WTC11 (cell line): ENCODE measurements at places on chromosomes 11 and 22.

- DNase-seq: no peak
Observed at GRCh38 chr11:61712314-61712713, 32.1 kb downstream of the DAGLA start.

- no peak for DNase-seq
Observed at GRCh38 chr11:69173925-69174581, 18.3 kb downstream of the SMIM38 start.

DNA sequence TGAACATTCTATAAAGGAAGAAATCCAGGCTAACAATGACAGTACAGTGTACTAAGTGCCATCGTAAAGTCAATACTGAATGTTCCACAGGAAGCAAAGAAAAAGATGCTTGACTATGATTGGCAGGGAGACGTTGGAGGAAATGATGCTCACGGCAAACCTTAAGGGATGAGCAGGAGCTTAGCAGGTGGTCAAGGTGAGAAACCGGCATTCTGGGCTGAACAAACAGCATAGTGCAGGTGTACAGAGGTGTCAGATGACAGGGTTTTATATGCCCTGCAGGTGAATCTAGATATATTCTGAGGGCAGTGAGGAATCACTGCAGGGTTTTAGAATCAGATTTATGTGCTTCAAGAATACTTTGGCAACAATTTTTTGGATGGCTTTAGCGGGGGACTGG is 85.3 kb upstream of the HEPHL1 start:
- DNase-seq: no peak

DNA sequence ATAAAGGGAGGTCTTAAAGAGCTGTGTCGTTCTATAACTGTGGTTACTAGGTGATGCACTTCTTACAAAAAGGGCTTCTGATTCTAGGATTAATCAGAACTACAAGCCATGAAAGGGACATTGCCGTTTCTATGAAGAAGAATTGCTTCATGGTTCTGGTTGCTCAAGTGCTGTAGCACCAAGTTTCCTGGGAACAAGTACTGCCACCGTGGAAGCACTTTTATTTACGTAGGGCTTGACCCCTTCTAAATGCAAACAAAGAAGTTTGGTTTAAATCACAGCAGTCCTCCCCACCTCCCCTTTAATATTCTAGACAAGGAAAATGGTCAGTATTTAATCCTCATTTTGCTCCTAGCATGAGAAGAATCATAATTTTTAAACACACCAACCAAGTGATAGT is 9.8 kb downstream of the YAP1 start:
- DNase-seq: no peak

GRCh38 chr11:47329431-47329986 is 23.0 kb downstream of the MYBPC3 start:
- DNase-seq: no peak
